ENCODE measurements at places on chromosomes 6 and 20.

- DNase-seq, result no peak
These were observed 25.9 kb upstream of the FOXQ1 start for GRCh38 chr6:1285956-1286355.

DNA sequence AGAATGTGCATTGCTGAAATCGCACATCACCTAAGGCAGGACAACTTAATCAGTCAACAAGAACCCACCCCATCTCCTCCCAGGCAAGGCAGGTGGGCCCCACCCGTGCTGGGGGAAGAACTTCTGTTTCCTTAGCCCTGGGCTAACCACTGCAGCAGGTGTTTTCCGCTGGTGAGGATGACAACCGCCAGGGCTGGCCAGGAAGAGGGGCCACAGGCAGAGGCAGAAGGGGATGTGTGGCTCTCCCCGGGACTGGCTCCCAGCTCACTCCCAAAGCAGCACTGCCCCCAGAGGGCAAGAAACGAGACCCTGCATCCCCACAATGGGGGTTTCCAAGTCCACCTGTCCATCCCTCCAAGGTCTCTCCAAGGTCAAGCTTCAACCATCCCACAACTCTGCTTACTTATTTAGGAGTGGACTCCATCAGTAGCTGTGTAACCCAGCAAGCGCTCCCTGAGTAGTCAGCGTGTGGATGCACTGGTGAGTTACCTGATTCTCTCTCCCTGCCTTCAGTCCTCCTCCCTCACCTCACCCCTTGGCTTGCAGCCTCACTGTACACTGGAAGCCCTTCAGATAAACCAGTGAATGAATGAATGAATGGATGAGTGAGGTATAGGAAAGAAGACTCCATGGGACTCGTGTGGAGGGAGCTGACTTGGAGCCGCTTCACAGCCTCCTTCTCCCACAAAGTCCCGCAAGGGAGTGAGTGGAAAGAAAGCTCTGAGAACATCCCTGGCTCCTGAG lies 168.2 kb upstream of the CST7 start:
- no peak for DNase-seq

DNA sequence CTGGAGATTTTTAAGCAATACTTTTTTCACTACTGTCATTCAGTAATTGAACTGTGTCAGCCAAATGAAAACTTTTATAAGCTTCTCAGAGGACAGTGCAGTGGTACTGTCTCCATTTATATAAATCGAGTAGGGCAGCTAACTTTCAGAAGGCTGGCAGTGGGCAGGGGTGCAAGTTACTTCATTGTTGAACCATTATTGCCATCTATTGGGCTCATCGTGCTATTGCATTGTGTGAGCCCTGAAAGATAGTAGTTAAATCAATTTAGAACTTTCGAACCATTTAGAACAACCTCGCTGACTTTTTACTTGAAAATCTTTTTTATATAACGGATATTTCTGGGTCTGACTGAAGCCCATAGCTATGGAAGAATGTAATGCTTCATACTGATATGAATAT lies 347.8 kb upstream of the PLCB4 start:
- DNase-seq, result no peak

GRCh38 chr20:48773837-48774418 lies 53.9 kb downstream of the PREX1 start:
- no peak for DNase-seq

- DNase-seq, result no peak
These were observed 48.2 kb downstream of the TSHZ2 start for GRCh38 chr20:53020376-53020775.

DNA sequence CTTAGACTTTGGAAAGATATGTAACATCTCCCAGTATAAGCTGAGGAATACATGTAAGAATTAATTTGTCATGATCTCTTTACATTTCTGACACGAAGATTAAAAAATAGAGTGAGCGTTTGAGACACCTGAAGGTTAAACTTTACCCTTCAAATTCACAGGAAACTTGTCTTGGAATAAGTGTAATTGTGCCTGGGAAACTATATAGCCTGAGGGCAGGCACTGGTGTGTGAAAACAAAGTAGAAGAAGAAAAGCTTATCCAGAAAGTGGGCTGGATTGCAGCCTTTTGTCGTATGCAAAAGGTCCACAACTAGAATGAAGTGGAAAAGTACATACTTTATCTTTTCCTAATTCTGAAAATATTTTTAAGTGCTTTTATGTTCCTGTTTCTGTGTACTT lies 275.7 kb upstream of the TCF21 start:
- DNase-seq, result no peak

DNA sequence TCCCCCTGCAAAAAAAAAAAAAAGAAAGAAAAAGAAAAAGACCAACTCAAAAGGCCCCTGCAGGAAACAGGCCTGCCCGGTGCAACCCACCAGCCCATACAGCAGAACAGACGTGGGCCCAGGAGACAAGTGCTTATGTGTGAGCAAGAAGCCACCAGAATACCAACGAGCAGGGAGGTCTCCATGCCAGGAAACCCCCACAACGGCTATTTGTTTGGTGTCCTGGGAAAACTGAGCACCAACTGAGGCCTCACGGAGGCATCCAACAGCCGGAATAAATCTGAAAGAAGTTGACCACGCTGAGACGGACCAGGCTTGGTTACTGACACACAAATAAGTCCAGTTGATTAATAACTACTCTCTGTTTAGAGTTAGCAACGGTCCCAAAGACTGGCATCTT lies 29.7 kb downstream of the PTPRT start:
- DNase-seq, result no peak

DNA sequence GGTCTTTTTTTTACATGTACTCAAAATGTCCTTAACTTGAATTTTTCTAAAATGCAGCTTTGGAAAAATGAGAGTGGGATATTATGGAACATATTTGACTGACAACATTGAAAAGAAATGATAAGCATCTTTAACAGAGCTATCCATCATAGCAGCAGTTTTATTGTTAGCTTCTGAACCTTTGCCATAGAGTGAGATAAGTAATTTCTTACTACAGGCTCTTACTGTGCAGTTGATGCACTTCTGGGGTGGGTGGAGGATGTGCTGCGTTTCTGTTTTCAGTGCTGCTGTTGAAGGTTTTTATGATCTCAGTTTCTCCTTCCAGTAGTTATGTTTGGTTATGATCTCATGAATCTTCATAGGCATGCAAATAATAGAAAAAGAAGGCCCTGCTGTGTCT lies 267.0 kb downstream of the TMEM242 start:
- DNase-seq, result peak; percentile 8

GRCh38 chr6:148657048-148657447 lies 89.8 kb upstream of the UST start:
- no peak for DNase-seq

DNA sequence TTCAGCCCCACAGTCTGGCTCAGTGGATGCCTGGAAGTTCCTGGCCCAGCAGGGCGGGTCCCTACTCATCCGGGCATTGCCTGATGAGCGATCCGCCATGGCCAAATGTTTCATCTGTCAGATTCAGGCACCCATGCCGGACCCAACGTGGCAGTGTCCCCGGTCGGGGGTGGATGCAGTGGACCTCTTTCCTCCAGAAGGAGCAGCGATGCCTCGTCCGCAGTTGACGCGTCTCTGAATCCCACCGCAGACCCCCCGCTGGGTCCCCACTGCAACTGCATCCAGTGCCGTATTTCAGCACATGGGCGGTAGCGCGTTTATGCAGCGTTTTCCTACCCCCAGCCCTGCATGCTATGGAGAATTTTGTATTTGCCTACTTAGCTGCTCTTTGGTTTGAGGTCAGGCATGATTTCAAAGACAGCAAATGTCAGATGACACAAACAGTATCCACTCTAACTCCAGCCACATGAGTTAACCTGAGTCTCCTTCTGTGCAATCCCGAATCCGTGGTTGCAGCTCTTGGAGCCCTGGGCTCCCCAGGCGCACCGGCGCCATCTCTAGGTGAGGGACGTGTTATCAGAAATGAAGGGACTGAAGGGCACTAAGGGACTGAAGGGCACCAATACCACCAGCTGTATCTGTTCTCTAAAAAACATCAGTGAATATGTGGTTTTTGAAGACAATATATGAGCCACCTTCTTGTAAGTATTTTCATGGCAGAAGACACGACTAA lies 72.6 kb upstream of the THBS2 start:
- DNase-seq, result no peak

GRCh38 chr6:36123270-36124139 lies 6.8 kb upstream of the MAPK13 start:
- peak; percentile 84 for DNase-seq

- DNase-seq, result no peak
These were observed 9.9 kb upstream of the FAM50B start for GRCh38 chr6:3838992-3839867.

- DNase-seq, result no peak
These were observed 138.8 kb downstream of the HFE start for GRCh38 chr6:26225848-26226578.

- DNase-seq, result no peak
These were observed 82.4 kb upstream of the TAB2 start for GRCh38 chr6:149235130-149235561.

DNA sequence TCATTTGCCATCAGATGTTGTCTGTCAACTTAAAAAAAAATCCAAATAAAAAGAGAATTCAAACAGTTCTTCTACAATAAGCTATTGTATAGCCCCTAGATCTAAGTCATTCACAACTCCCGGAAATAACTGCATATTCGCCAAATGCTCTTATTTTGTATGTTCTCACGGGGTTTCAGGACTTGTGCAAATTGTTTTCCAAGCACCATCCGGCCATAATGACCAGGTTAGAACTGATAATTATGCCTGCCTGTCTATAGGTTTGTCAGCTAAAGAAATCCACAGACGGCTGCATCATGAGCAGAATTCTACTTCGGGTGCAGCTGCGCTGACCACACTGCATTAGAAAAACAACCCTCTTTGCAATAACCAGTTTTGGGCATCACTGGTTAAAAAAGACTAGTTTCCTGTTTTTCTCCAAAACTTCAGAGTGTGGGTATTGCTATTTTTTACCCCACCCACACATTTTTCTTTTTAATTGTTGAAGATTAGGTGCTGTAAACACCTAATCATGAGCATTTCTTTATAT lies 87.7 kb downstream of the HIVEP2 start:
- DNase-seq, result no peak

DNA sequence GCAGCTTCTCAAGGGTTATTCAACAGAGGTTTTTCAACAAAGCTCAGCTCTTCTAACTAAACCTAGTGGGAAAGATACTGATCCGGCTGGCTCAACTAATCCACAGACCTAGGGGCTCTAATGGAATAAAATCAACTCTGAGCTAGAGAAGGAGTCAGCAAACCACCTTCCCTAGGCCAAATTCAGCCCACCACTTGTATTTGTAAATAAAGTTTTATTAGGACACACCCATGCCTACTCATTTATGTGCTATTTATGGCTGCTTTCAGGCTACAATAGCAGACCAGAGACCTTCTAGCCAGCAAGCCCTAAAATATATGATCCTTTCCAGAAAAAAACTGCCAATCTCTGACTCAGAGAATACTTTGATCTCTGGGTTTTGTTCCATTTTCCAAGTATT lies 6.0 kb upstream of the RAB22A start:
- no peak for DNase-seq

GRCh38 chr6:35181933-35182612 lies 31.7 kb upstream of the SCUBE3 start:
- no peak for DNase-seq

GRCh38 chr20:58664883-58665282 lies 13.8 kb downstream of the STX16 start:
- no peak for DNase-seq

DNA sequence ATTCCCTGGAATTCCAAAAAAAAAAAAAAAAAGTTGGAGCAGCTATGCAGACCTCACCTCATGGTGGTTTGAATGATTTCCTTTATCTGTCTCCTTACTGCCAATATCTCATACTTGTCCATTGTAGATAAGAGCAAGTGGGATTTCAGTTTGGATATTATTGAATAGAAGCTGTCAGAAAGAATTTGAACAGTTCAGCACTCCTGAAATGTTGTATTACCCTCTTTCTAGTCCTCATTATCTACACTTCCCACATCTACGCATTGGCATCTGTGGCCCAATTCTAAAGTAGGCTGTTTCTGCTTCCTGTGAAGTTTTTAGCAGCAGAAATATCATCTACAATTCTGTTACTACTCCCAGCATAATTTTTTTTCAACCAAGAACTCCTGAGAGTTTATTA lies 68.2 kb upstream of the KHDRBS2 start:
- no peak for DNase-seq

DNA sequence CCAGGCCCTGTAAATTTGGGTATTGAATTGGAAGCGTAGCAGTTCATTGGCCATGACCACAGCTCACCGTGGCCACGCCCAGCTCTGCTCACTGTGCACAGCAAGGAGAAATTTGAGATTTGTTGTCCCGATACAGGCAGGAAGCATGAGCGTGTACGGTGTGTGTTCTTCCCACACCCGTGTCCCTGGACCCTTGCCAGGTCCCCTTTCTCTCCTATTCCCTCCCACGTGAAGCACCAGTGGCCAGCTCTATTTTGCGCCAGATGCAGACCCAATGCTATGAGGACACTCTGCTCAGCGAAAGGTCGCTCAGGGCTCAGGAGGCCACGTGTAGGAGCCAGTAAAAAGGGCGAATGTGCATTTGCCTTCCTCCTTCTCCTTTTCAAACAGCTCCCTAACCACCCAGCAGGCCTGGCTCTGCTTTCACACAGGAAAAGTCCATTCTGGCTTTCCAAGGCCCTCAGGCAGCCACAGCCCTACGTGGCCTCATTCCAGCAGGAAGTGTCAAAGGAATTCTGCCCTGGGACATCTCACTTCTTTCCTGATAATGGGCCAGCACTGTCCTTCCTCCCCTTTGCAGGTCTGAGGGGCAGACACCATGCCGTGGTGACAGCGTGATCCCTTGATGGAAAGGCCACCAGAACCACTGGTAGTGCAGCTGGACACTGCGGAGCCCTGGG lies 499.2 kb upstream of the CDH4 start:
- no peak for DNase-seq

- DNase-seq, result no peak
These were observed 191.3 kb upstream of the ARG1 start for GRCh38 chr6:131381709-131382093.

DNA sequence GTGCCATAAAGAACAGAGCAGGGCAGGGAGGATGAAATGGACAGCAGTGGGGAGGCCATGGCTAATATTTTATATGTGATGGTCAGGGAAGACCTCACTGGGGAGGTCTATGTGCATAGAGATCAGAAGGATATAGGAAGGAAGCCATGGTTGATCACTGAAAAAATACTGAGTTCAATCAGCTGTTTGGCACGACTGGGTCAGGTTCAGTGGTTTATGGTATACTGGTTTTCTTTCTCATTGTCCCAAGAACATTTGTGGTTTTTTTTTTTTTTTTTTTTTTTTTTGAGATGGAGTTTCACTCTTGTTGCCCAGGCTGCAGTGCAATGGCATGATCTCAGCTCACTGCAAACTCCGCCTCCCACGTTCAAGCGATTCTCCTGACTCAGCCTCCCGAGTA lies 78.3 kb upstream of the TIAM2 start:
- no peak for DNase-seq

GRCh38 chr20:48585061-48585870 lies 242.5 kb downstream of the PREX1 start:
- no peak for DNase-seq

GRCh38 chr20:13681248-13682125 lies 42.8 kb upstream of the TASP1 start:
- no peak for DNase-seq

All from activated T-helper 9 cell treated with anti-CD3 and anti-CD28 coated beads, Interleukin-2, amount 50 U/mL, for 16 hours (primary cell).